SW 1271 (cell line): ENCODE measurements at places on chromosomes 2 and 18.

DNA sequence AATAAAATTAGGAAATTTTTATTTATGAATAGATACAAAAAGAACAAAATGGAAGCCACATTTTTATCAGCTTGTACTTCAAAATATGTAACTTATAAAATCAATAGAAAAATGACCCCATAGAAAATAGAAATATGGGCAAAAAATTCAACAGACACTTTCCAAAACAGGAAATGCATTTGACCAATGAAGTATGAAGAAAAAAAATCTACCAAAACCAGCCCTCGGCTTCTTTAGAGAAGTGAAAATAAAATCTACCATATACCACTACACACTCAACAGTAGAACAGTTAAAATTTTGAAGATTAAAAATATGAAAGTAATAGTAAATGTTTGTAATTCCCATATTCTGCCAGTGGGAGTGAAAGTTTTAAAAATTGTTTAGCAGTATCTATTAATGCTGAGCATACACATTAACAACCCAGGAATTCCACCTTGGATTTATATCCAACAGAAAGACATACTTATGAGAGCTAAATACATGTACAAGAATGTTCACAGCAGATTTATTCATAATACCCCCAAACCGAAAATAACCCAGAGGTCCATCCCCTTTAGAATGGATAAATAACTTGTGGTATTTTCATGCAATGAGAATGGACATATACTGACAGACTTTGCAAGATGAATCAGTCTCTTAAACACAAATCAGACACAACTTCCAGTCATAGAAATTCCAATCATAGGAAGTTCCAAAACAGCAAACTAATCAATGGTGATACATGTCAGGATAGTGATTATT is 318.0 kb downstream of the FIGN start:
- no peak for DNase-seq

DNA sequence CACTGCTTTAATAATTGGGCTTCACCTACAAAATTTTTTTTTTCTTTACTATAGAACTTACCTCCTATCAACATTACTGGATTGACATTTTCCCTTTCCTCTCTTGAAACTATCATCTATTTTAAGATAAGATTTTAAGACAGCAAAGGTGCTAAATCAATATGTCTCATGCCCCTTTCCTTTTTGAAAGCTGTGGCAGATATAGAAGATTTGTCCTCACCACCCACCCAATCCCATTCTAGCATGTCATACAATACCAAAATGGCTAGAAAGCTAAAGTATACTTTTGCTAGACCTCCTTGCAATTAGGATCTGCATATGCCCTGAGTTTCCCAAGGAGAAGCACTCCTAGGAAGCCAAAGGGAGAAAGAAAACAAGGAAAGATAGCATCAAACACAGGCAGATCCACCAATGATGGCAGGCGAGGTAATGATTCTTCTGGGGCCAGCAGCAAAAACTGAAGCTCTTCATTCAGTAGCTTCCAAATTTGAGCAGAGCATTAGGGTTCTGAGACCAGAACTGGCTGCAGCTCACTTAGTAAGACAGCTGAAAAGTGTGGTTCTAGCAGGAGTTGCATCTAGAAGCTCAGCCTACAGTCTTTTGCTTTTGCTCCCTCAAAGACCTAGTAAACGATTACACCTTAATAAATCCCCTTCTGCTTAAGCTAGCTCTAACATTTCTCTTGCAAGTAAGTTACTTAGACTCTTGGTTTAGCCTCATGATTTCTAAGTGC is 242.1 kb downstream of the ZEB2 start:
- DNase-seq = no peak

DNA sequence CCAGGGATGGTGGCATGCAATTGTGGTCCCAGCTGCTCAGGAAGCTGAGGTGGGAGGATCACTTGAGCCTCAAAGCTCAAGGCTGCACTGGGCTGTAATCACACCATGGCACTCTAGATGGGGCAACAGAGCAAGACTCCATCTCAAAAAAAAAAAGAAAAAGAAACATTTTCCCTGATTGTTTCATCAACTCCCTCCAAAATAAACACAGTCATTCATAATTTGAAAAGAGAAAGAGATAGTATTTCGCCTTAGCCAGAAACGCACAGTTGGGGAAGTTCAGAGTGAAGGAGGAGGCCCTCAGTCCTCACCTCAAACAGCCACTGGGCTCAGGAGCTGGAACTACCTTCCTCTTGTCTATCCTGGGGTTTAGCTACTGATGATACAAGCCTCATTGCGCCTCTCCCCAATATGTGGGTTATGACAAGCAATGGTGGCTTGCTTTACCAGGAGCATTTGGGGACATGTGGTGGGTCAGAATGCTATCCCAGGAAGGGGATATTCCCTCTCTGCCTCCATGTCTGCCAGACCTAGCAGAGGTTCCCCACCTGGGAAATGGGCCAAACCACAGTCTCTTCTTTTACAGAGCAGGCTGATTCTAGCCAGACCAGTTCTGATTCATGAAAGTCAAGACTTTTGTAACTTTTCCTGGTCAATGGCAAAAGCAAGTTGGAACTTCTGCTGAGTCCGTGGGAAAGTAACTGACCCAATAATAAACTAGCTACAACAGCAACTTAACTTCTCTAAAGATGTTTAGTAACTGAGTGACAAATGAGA is 22.2 kb upstream of the TMEM87B start:
- DNase-seq = no peak

- DNase-seq = no peak
These were observed at the start of gene GPR55 for GRCh38 chr2:230924470-230925341. Gene GPR55 (minus strand): TSS chr2:230925242. CDS start chr2:230910962, 14,280 bp downstream.

- no peak for DNase-seq
These were observed 604 bp downstream of the COQ10B start for GRCh38 chr2:197453914-197454398.
